Cortex of kidney (tissue), 1 donor: ENCODE measurements at places on chromosomes 7 and 10.

DNA sequence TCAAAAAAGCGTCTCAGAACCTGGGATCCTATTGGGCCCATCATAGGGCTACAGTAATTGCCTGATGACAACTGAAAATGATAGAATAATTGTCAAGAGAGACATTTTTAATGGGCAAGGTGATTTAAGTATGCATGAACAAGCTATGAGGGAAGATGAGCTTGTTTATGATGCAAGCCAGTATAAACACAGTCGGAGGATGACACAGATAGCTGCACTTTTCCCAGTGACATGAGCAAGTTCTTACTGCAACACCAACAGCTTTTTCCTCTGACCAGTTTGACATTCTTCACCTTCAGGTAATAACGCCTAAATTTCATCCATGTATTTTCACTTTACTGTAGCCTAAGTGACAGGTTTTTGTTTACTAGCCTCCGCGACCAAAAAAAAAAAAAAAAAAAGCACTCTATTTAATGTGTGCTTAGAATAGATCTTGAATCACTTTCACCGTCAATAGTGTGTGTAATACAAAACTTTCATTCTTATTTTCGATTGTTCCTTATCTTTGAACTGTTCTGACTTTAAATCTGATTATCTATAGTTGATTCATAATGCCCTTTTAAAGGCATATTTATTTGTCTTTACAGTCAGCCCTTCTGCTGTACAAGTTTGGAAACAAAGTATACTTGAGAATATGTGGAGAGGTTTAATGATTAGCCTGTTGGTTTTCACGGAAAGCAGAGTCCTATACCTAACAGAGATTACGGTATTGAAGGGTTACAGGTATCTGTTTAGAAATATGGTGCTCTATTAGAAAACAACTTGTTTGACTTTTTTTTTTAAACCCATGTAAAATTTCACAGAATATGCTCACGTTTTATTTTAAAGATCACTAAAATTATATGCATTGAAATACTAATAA is 1.7 kb downstream of the FOXP2 start:
- no peak for DNase-seq

- no peak for DNase-seq
Observed at GRCh38 chr7:157097056-157097329, 41.7 kb upstream of the UBE3C start.

DNA sequence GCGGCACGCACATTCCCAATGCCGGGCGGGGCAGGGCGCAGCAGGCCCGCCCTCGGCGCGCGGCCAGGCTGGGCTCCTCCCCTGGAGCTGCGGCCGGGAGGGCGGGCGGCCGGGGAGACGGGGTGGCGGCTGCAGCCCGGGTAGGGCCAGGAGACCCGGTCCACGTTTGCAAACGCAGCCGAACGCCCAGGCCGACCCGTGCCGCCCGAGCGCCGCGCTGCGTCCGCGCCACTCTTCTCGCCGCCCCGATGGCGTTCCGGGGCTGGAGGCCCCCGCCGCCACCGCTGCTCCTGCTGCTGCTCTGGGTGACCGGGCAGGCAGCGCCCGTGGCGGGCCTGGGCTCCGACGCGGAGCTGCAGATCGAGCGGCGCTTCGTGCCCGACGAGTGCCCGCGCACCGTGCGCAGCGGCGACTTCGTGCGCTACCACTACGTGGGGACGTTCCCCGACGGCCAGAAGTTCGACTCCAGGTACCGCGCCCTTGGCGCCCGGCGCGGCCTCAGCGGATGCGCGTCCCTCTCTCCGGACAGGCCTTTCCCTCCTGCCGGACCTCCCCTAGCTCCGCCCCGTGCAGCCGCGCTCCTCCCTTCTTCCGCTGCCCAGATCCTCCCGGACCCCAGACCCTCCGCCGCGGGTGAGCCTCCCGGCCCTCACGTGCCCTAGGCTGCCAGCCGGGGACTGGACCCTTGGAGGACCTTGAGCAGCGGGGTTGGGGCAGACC is at the start of gene FKBP9:
Gene FKBP9, plus strand, starts transcription at position 115 of the 720 bp plus-strand sequence. Its CDS starts 134 bp downstream, at position 249.
- peak; percentile 67 for DNase-seq

DNA sequence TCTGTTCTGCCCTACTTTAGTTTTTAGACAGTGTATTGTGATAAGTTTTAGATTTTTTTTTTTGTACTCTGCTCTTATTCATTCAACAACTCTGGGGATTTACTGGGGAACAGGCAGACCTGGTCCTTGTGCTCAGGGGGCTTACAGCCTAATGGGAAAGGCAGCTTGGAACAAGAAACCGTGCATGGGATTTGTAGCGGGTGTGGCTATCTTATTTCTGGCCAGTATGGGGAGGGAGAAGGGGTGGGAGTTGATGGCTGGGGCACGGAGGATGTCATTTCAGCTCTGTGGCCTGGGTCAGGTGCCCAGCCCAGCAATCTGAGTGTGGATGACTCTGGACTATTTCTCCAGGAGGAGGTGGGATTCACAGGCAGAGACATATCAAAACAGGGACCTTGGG is 47.0 kb downstream of the GRK5 start:
- no peak for DNase-seq

- DNase-seq = no peak
Observed at GRCh38 chr7:45342236-45342635, 184.6 kb downstream of the RAMP3 start.

DNA sequence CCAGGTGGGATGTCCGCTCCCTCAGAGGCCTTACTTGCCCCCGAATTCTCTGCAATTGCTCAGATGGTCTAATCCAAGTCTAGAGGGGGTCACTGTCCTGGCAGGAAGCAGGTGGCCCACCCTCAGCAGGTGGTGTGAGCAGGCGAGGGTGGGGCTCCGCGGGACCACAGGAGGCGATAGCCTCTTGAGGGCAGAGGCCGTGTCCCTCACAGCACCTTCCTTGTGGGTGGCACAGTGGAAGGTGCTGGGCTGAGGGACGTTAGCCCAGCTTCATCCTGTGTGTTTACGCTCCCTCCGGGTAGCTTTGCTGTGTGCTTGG is 38.3 kb upstream of the INPP5A start:
- no peak for DNase-seq

GRCh38 chr10:99870123-99870730 is 87.8 kb downstream of the ABCC2 start:
- no peak for DNase-seq

- DNase-seq = no peak
Observed at GRCh38 chr10:76303682-76304316, 872.4 kb downstream of the LRMDA start.

DNA sequence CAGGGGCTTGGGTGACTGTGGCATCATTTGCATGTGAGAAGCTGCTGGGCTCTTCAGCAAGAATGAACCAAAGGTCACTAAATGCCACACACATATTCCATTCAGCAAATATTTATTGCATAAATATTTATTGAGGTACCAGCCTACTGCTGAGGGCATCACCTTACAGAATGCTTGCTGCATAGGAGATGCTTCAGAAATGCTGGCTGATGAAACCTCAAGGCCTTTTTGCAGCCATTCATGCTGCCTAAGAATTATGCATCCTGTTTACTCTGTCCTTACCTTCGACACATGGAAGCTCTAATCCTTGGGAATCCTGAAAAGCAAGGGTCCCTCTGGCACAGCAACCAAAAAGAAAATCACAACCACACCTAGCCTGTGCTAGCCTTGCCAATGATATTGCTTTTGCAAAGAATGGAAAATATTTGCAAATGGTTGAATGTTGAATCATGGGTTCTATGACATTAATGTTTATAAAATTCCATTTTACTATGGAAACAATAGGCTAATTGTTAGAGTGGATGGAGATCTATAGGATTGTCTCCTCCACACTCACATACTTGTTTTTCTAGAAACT is 79.6 kb downstream of the PCGF5 start:
- DNase-seq = no peak

GRCh38 chr7:36682102-36682501 is 42.2 kb downstream of the AOAH start:
- no peak for DNase-seq

- DNase-seq = no peak
Observed at GRCh38 chr7:38187794-38188440, 9.9 kb downstream of the STARD3NL start.

DNA sequence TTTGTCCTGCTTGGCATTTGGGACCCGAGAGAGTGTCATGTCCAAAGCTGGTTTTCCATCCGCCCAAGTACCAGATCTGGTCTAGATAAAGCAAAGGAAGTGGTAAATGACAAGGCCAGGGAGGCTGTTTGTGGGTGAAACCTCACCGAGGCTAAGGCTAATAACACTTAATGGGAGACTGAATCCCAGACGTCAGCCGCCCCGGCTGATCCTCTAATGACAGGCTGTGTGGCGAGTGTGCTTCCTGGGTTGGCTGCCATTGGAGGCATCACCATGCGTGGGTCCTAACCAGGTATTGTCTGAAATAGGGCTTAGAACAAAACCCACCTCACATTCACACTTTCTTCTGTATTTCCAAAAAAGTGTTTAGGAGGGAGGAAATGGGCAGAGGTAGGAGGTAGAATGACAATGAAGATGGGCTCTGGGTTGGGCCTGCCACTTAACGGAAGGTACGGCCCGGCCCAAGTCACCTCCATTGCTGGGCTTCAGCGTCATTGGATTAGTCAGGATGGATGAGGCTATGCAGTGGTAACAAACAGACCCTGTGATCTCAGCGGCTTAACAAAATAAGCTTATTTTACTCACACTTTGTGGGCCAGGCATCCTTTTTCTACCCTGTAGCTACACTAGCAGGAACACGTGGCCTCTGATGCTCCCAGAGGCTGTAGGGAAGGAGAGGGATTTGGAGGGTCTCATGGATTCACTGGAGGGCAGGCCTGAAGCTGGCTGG is 59.7 kb downstream of the PROSER2 start:
- DNase-seq = no peak

DNA sequence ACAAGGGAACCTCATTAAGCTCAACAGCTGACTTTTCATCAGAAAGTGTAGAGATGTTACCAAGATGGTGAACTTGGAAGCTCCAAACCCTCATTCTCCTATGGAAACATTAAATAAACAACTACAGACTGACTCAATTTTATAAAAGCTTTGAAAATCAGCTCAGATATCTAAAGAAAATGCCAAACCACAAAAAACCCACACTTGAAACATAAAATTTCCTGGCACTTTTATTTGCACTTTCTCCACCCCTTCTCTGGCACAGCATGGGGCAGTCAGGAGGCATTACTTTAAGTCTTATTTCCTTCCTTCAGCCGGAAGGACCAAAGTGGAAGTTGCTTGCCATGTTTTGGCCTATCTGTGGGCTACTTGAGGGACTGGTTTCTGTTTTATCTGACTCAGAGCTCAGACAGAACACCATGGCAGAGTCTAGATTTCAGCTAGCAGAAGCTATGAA is 114.7 kb downstream of the ODAD2 start:
- DNase-seq = no peak

- DNase-seq = no peak
Observed at GRCh38 chr7:1076184-1077072, 11.5 kb upstream of the GPER1 start.

DNA sequence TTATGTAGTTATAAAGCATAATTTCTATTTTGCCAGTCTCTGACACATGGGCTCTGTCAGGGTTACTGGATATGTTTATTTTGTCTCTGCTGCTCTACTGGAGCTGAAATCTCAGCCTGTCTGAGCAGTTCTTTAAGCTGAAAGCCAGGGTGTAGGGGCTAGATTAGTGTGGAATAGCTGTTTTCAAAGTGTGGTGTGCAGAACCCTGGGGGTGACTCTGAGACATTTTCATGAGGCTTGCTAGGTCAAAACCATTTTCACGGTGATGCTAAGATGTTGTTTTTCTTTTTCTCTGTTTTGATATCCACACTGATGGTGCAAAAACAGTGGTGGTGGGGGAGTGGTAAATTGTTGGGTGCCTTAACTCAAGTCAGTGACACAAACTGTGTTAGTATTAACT is 45.5 kb downstream of the CREM start:
- DNase-seq = no peak

DNA sequence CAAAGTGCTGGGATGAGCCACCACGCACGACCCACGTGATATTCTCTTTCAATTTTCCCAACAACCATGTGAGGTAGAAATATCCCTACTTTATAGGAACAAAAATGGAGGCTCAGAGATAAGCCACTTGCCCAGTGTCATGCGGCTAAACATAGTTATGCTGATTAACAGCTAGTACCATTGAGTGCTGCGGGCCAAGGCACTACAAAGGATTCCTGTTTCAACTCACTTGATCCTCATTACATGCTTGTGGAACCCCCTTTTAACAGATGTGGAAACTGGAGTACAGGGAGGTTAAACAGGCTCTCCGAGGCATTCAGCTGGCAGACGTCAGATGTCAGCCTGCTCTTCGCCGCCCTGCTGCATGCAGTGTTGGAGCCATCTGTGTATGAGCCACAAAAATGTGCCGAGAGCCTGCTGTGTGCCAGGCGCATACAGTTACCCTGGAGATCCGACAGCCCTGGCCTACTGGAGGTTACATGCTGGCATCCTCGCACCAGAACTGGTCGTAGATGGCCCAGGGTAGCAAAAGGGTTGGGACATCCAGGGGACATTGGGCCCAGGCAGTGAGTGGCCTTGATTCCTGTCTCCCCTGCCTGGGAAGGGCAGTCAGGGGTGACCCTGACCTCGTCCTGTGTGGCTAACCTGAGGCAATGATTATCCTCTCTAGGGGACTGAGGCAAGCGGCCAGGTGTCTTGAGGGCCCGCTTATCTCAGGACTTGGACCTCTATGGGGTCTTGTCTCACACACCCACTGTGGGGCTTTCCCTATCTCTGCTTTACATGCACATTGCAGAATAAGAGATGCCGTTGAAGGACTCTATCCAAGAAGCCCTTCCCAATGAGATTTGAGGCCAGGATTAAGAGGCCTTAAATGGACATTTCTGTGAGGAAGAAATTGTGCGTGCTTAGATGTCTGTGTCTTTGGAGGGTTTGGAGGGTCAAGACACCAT is 18.5 kb upstream of the SRGN start:
- peak; percentile 16 for DNase-seq

GRCh38 chr10:24915304-24915703 is 37.1 kb downstream of the PRTFDC1 start:
- DNase-seq = no peak

GRCh38 chr10:76127984-76128589 is 696.7 kb downstream of the LRMDA start:
- no peak for DNase-seq

DNA sequence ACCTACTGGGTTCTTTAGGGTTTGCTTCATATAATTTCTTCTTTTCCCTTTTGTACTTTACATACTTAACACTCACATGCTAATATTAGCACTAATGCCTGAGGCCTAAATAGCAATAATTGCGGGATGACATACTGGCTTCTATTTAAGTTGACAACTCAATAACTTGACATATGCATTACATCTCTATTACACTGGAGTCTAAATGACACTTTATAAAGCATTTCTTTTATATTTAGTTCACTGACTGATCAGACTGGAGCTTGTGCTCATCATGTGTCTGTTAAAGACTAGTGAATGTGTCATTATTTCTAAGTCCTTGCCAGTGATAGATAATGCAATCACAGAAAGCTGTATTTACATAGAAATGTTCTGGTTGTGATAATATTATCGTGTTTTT is 472.1 kb upstream of the SEMA3A start:
- no peak for DNase-seq

- DNase-seq = no peak
Observed at GRCh38 chr10:117175901-117176534, 21.3 kb upstream of the KCNK18 start.

DNA sequence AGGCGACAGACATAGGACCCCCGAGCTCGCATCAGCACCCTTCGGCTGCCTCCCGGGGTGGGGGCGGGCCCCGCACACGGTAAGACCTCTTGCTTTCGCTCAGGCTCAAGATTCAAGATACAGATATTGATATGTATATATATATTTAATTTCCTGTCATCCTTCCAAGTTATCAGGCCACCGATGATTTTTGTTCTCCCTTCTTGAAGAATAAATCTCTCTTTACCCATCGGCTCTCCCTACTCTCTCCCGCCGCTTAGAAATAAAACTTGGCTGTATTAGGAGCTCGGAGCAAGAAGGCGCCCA is 603 bp downstream of the ADRA2A start:
- no peak for DNase-seq
